Activated CD8-positive, alpha-beta T cell treated with anti-CD3 and anti-CD28 coated beads, Interleukin-2, amount 10 ng/mL, durations not matched to agents 7 days and 5 days (primary cell): ENCODE measurements at places on chromosomes 7 and 10. TPM values are rescaled to one million over a fixed set of nuclear protein-coding genes. Genes with fewer than 3 reads are reported as not detected.
A peak's percentile ranks its signal among the peaks of the same experiment; 100 is the strongest.

The MNX1 gene
- not detected for total RNA-seq

DNA sequence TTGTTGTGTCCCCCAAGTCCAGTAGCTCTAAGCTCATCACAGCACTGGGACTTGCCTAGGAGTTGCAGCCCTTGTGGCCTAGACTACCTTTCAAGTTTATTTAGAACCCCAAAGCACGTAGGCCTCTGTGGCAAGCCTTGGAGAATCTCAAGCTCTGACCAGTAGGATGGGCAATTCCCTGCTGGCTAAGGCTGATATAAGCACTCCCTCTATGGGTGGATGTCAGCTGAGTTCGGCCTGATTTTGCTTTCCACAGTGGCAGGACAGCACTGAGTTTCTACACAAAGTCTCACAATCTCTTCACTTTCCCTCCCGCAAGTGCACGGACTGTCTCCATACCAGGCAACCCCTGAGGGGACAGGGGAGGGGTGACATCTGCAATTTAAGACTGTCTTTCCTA, 886.4 kb upstream of the LRRN3 start:
- H3K36me3 ChIP-seq = no peaks in the 10 kb centered on the region
- H3K4me1 ChIP-seq = no peaks in the 10 kb centered on the region
- H3K4me3 ChIP-seq = no peak overlapping the region
- no peaks in the 10 kb centered on the region for H3K27me3 ChIP-seq
- H3K27ac ChIP-seq = no peak overlapping the region
- DNase-seq = no peak

DNA sequence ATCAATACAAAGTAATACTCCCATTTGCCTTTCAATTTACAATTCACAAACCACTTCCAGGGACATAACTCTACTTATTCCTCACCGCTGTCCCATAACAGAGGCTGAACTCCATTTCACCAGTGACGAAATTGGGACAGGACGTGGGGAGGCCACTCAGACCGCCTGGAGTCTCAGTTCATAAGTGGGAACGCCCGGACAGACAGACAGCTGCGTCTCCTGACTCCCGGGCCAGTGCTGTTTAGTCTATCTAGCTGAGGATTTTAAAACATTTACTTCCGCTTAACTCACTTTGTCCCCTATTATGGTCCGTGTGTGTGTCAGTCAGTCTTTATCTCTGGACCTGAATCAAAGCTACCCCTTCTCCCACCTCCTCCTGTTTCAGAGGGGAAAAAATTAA, 67.4 kb upstream of the ZNF438 start:
- H3K4me1 ChIP-seq = peaks cover 26% of the 10 kb centered on the region
- H3K4me3 ChIP-seq = no peak overlapping the region
- no peaks in the 10 kb centered on the region for H3K27me3 ChIP-seq
- H3K27ac ChIP-seq = no peak overlapping the region
- H3K36me3 ChIP-seq = no peaks in the 10 kb centered on the region
- no peak for DNase-seq

The SORBS1 gene
- 0.47 TPM for total RNA-seq

The NT5C2 gene
- 62.0 TPM for total RNA-seq

- H3K4me1 ChIP-seq = peaks cover 62% of the 10 kb centered on the region
- H3K27me3 ChIP-seq = no peaks in the 10 kb centered on the region
- H3K4me3 ChIP-seq = peak within 1 kb of the TSS; percentile 90
Measured at GRCh38 chr7:106865130-106866041, at the start of gene PIK3CG. Gene PIK3CG, plus strand, starts transcription at chr7:106865282. Its CDS starts 2,280 bp downstream, at chr7:106867562.

DNA sequence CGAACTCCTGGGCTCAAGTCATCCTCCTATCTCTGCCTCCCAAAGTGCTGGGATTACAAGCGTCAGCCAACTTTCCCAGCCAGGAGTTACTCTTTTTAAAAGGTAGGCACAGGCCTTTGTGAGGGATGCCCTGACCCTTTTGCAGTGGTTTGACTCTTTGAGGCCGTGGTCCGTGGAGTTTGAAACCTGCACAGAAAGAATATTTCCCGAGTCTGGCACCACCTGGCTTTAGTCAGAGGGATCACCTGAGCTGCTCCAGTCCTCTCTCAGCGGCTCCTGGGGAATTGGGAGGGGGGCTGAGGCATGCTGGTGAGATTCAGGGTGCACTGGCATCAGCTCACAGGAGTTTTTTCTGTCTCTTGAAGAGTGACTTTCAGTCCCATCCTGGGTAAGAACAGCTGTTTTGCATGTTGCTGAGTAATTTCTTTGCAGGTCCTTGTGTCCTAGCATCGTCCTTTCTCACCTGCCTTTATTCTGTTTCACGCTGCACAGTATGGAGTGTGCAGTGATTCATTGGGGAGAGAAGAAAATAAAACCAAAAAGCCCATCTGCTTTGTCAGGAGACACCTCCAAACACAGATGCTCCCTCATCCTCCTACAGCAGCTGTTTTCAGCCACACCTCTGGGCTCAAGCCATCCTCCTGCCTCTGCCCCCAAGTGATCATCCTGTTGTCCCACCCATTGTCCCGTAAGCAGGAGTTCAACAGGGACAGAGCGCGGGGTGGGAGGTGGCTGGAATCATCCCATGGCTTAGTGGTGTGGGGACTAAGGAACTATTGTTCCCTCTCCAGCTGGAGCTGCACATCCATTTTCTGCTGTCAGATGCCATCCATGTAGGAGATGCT, 284.7 kb downstream of the CAMK1D start:
- DNase-seq = no peak
- no peaks in the 10 kb centered on the region for H3K36me3 ChIP-seq
- H3K27me3 ChIP-seq = no peaks in the 10 kb centered on the region
- no peak overlapping the region for H3K4me3 ChIP-seq
- no peak overlapping the region for H3K27ac ChIP-seq

GRCh38 chr10:34813626-34814222, 1.4 kb downstream of the PARD3 start:
- no peak for DNase-seq
- peaks cover 60% of the 10 kb centered on the region for H3K27me3 ChIP-seq
- no peak overlapping the region for H3K27ac ChIP-seq
- H3K36me3 ChIP-seq = peaks cover 2% of the 10 kb centered on the region
- peak overlapping the region; percentile 50 for H3K4me3 ChIP-seq

DNA sequence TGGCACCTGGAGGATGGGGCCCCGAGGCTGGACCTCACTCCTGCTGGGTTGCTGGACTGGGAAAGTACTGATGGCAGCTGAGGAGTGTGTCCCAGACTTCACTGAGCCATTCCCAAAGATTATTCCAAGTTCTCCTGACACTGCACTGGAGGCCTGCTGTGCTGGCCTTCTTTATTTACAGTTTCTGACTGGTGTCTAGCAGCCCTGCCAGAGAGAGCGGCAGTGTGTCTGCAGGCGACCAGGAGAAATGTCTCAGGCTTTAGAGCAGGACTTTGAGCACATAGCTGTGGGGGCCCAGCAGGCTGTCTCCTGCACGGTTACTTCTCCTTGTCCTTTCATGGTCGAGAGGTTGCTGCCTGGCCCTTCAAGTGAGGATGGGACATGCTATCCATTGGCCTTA, 16.1 kb downstream of the HTRA1 start:
- H3K27ac ChIP-seq = no peak overlapping the region
- no peaks in the 10 kb centered on the region for H3K36me3 ChIP-seq
- DNase-seq = no peak
- no peak overlapping the region for H3K4me3 ChIP-seq
- H3K27me3 ChIP-seq = peaks cover 30% of the 10 kb centered on the region
- peaks cover 13% of the 10 kb centered on the region for H3K4me1 ChIP-seq

- H3K36me3 ChIP-seq = peaks cover 32% of the 10 kb centered on the region
- no peak overlapping the region for H3K4me3 ChIP-seq
- peaks cover 25% of the 10 kb centered on the region for H3K4me1 ChIP-seq
- no peaks in the 10 kb centered on the region for H3K27me3 ChIP-seq
Measured at GRCh38 chr7:77684030-77684429, 12.2 kb upstream of the RSBN1L start.

GRCh38 chr10:100625816-100626215, 90.1 kb downstream of the HIF1AN start:
- peaks cover 46% of the 10 kb centered on the region for H3K27me3 ChIP-seq
- no peaks in the 10 kb centered on the region for H3K36me3 ChIP-seq

The DRGX gene
- not detected for total RNA-seq

DNA sequence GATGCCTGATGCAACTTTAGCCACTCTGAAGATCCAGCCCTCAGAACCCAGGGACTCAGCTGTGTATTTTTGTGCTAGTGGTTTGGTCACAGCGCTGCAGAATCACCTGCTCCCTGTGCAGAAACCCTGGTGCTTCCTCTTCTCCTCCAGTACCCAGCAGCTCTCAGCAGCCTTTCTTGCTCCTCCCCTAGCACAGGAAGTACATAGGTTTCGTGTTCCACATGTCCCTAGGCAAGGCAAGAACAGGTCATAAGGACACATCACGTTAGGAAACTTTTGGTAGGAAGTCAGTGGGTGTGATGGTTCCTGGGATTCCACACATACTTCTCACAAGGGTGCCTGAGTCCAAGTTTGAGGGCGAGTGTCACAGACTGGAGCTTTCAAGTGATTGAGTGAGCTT, 167.9 kb upstream of the PRSS1 start:
- DNase-seq = peak; percentile 57
- peaks cover 28% of the 10 kb centered on the region for H3K4me1 ChIP-seq
- peak overlapping the region; percentile 58 for H3K4me3 ChIP-seq
- peaks cover 3% of the 10 kb centered on the region for H3K36me3 ChIP-seq

The FBXO24 gene
- 0.45 TPM for total RNA-seq

The CYP26C1 gene
- 0.10 TPM for total RNA-seq

The TEX36 gene
- total RNA-seq = not detected
